ENCODE measurements at places on chromosomes 7 and 10.

GRCh38 chr10:89664203-89664602 lies 19.2 kb upstream of the PANK1 start:
- no peak for DNase-seq

GRCh38 chr7:68074242-68074641 lies 1077.6 kb downstream of the TYW1 start:
- DNase-seq, result no peak

DNA sequence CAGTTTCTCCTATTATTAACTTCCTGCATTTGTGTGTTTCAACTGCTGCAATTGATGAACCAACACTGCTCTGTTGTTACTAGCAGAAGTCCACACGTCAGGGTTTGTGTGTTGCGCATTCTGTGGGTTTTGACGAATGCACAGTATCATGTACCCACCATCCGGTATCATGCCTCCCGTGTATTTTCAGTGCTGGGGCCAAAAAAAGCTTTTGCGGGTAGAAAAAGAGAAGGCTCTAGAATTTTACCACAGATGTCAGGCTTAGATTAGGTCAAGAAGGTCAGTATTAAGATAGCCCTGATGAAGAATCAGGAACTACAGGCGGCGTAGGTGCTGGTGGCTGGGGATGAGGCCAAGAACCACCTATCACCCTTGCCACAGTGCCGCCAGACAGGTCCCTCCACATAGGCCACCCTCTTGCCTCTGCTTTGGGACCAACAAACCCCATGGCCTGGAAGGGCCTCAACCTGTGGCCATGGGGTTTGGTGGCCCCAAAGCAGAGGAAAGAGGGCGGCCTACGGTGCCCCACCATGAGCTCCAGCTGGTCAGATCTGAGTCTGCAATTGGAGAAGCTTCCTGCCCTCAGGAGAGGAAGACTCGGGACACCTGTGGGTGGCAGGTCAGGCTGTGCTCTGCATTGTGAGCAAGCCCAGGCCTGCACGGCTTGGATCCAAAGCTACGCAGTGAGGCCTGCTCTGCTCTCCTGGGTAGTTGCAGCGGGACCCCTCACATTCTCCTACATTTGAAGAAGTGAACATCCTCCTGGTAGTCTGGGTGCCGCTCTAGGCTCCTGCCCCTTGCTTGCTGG lies 71.9 kb downstream of the MKI67 start:
- DNase-seq, result no peak

GRCh38 chr7:103446049-103446520 lies at the start of gene SLC26A5:
Gene SLC26A5 (minus strand): TSS chr7:103446207. CDS start chr7:103421514, 24,693 bp downstream.
- peak; percentile 12 for DNase-seq

- DNase-seq, result no peak
Measured at GRCh38 chr7:21140622-21141021, 287.3 kb upstream of the SP4 start.

GRCh38 chr7:94650147-94651051 lies 5.5 kb downstream of the SGCE start:
- DNase-seq, result no peak

GRCh38 chr7:40536421-40536820 lies 401.6 kb downstream of the SUGCT start:
- DNase-seq, result no peak

- DNase-seq, result no peak
Measured at GRCh38 chr7:92595281-92595680, 5.1 kb upstream of the FAM133B start.

GRCh38 chr7:48078470-48078869 lies 10.6 kb upstream of the UPP1 start:
- DNase-seq, result no peak

DNA sequence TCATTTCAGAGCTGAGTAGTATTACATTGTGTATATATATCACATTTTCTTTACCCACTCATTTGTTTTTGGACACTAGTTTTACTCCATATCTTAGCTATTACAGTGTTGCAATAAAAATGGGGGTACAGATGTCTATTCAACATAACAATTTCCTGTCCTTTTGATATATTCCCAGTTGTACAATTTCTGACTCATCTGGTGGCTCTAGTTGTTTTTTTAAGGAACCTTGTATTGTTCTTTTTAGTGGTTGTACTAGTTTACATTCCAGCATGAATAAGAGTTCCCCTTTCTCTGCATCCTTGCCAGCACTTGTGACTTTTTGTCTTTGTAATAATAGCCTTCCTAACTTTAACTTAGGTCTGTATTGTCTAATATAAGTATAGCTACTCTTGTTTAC lies 739.9 kb downstream of the XPNPEP1 start:
- DNase-seq, result no peak

GRCh38 chr10:3071405-3072198 lies 4.3 kb downstream of the PFKP start:
- no peak for DNase-seq

- no peak for DNase-seq
Measured at GRCh38 chr10:125606414-125607010, 76.5 kb downstream of the TEX36 start.

GRCh38 chr7:129762387-129762969 lies 151.0 kb downstream of the NRF1 start:
- DNase-seq, result no peak

- DNase-seq, result no peak
Measured at GRCh38 chr10:96683065-96683464, 37.2 kb downstream of the PIK3AP1 start.

DNA sequence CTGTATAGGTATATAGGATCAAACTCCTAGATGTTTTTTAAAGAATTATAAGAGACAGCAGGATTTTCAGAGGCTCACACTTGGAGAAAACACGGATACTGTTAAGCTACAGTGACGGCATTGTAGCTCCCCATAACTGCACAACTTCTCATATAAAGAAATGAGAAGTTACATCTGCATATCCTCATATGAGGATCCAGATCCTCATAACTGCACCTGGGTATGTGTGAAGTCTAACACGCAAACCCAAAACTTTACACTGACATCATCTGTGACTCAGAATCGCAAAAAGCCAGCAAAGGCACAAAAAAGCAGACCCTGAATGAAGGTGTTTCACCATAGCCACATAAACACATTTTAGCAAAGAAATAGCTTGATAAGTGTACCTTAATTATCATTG lies 34.1 kb downstream of the NEBL start:
- no peak for DNase-seq

GRCh38 chr7:155809332-155809946 lies 2.8 kb downstream of the SHH start:
- no peak for DNase-seq

GRCh38 chr10:91652364-91652763 lies 19.5 kb upstream of the PPP1R3C start:
- DNase-seq, result no peak

DNA sequence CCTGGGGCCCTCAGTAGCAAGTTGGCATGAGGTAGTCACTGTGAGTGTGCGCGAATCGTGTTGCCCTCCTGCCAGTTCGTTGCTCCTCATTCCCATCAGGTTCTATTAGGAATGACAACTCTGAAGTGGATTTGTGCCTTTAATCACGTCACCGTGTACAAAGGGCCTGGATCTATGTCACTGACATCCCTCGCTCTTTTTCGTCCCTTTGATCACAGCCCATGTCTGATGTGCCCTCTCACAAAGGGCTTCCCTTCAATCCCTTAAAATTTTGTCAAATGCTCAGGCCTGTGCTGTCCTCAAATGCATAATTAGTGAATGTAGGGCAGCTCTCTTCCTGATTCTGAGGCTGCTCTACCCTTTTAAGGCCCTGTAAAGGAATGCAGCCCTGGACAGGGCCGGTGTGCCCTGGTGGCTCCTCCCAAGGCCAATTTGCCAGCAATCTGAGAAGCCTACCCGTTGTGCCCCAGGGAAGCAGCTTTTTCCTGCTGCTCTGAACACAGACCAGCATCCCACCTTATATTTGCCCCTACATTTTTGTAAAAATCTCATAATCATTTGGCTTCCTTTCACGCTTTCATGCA lies 93.6 kb downstream of the TMEM178B start:
- DNase-seq, result no peak

- DNase-seq, result no peak
Measured at GRCh38 chr7:150784120-150784736, 15.9 kb downstream of the TMEM176B start.

- DNase-seq, result no peak
Measured at GRCh38 chr7:40859965-40860543, 725.2 kb downstream of the SUGCT start.

DNA sequence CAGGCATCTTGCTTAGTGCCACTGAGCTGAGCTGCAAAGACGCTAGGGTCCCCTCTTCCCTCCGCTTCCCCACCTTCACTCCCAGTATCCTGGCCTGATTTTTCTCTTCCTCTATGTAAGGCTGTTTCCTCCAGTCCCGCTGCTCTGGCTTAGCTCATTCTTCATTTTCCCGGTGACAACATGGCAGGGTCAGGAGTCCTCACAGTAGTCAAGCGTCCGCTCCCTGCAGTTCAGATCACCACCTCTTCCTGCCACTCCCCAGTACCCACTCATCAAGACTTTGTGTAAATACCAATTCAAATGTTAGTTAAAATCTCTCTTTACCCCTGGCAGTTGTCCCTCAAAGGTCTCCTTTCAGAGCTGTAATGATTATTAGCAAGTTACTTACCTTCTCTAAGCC lies 650.4 kb upstream of the CELF2 start:
- no peak for DNase-seq

- no peak for DNase-seq
Measured at GRCh38 chr7:45178241-45179225, 20.9 kb downstream of the RAMP3 start.

- DNase-seq, result no peak
Measured at GRCh38 chr7:72706521-72706920, 121.5 kb downstream of the TYW1B start.

- no peak for DNase-seq
Measured at GRCh38 chr7:158064631-158065030, 523.0 kb downstream of the PTPRN2 start.

DNA sequence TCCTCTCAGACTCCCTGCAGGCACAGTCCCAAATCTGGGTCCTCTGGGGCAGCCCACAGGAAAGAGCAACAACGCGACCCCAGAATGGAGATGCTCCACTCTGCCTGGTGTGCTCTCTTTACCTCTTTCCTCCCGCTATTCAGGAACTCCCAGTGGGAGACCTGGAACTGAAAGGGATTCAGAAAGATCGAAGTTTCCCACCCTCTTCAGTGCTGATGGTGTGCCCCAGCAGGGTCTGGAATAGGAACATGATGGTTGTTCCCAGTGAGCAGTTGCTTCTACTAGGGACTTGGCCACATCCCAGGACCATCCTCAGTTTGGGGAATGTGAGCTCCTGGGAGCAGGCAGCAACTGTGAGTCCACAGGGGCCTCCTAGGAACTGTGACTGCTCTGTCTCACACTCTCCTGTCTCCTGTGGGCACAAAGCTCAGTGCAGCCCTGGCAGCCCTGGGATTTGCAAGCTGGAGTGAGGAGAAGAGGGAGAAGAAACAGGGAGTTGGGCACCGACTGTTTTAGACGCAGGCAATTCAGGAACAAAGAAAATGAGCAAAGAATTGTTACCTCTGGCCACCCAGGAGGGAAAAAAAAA lies 17.9 kb downstream of the OR6V1 start:
- DNase-seq, result no peak

DNA sequence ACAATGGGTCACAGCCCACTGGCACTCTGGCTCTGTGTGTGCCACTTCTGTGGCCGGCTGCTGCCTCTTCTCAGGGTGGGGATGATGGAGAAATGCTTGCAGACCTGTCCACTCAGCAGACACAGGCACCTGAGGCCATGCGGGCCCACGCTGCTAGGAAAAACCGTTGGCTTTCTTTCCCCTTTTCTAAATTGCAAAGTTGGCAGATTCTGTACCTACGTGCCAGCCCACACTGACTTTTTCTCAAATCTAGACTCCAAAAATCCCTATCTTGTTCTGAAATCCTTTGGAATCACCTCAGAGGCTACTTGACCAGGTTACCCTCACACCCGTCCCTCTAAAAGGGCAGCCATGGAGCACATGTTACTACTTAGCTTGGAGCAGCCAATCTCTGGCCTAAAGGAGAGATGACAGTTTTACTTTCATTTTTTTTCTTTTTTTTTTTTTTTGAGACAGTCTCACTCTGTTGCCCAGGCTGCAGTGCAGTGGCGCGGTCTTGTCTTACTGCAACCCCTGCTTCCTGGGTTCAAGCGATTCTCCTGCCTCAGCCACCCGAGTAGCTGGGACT lies 99.4 kb downstream of the RNF216 start:
- DNase-seq, result no peak

GRCh38 chr10:8923096-8923495 lies 868.6 kb downstream of the GATA3 start:
- no peak for DNase-seq

DNA sequence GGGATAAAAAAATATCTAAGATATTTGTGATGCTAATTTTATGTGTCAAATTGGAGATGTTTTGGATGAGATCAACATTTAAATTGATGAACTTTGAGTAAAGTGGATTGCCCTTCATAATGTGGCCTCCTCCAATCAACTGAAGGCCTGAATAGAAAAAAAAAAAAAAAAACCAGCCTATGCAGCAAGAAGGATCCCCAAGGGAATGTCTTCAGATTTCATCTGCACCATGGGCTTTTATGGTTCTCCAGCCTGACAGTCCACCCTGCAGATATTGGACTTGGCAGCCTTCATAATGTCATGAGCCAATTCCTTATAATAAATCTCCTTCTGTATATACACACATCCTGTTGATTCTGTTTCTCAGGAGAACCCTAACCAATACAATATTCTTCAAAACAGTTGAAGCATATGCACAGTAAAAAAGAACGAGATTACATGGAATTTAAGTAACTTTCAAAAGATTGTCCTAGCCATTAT lies 316.9 kb upstream of the PLXDC2 start:
- DNase-seq, result no peak

GRCh38 chr7:71173955-71174354 lies 42.0 kb downstream of the GALNT17 start:
- DNase-seq, result no peak

DNA sequence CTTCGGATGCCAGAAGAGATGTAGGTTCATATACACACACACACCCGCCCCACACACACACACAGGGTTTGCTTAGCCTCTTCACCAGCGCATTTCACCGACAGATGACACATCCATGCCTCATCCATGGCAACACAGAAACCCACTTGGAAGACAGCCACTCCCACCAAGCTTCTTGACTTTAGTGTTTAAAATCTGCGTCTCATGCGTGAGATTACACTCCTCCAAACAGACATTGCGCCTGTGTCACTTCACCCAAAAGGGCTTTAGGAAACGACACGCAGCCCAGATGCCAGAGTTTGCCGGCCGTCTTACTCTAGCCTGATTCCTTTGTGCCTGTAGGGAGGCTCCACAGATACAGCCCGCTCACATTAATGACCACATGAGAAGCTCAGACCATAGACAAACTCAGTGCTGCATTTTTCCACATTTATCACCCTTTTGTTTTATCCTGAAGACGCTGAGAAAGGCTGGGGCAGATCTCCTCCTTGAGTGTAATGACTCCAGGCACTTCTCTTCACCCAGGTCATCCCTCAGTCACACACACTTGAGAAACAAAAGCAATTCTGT lies 73.8 kb downstream of the DIP2C start:
- no peak for DNase-seq
